ENCODE measurements at places on chromosomes 2 and 18. TPM values are rescaled to one million over a fixed set of nuclear protein-coding genes. Genes with fewer than 3 reads are reported as not detected.
A peak's percentile ranks its signal among the peaks of the same experiment; 100 is the strongest.

DNA sequence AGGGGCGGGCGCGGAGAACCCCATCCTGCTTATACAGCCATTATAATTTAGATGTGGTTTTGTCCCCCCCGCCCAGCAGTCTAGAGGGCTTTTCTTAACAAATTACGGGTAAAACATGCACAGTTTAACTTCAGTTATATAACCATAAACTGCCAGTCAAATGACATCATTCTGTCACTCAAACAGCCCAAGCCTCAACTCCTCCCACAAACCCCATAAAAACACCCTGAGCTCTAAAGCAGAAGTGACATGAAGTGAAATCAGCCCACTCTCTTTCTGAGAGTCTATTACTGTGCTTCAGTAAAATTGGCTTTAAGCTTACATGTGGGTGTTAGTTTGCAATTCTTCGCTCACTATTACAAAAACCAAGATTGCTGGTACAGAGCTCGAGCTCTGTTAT lies 705.1 kb upstream of the GCFC2 start:
- DNase-seq = peak; percentile 17
- H3K4me1 ChIP-seq = no peaks in the 10 kb centered on the region
- H3K27me3 ChIP-seq = no peaks in the 10 kb centered on the region
- H3K27ac ChIP-seq = no peak overlapping the region
- no peak overlapping the region for H3K4me3 ChIP-seq

DNA sequence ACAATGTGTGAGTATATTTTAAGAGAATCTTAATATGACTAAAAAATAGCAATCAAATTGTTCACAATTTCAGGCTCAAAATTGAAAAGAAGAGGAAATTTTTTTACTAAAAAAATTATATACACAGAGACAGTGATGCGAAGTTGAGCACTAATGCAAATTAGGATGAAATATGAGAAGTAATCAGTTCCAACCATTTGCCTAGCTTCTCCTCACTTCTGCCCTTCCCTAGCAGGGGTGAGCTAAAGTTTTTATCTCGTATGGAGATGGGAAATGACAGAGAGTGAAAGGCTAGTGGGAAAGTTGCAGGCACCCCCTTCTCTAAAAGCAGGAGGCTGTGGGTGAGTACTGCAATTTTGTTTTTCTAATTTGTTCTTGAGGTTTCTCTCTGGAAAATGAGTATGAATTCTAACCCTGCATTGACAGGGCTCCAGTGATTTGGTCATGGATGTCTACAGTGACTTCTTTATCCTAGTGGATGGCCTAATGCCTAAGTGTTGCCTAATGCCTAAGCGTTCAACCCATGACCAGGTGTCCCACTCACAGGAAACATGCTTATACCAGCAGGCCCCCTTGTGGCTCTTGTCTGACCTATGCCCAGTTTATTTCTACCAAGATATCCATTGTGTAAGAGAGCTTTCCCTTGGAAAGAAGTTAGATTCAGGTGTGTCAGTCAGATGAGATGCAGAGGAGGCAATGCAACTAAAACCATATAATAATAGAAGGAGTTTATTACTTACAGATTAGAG lies 78.0 kb upstream of the HNMT start:
- H3K4me3 ChIP-seq = no peak overlapping the region
- no peak overlapping the region for H3K27ac ChIP-seq
- no peaks in the 10 kb centered on the region for H3K4me1 ChIP-seq
- DNase-seq = no peak

GRCh38 chr2:239235311-239235710 lies 165.5 kb downstream of the HDAC4 start:
- H3K4me1 ChIP-seq = no peaks in the 10 kb centered on the region
- H3K27me3 ChIP-seq = no peaks in the 10 kb centered on the region
- no peak for DNase-seq

DNA sequence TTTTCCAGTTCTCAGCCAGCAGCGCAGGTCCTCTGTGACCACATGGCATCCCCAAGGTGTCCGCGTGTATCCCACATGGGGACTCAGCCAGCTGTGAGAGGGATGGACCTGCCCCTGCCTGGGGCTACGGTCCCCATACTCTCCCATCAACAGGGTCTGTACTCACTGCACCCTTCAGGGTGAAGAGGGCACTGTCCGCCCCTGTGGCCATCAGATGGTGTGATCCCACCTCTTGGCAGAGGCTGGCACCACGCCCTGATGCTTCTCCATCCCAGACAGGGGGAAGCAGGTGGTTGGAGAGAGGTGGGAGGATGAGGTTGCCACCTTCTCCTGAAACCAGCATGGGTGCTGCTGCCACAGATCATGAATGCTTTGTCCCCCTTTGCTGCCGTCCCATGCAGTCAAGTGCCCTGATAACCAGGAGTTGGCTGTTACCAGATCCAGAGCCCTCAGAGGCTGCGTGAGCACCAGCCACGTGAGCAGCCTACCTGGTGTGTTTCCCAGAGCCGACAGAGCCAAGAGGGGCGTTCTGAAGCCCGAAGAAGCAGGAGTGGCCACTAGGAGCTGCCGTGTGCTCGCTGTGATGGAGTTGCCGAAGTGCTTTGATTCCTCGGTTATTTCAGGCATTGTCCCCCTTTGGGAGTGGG lies 93.9 kb downstream of the SH3RF3 start:
- no peaks in the 10 kb centered on the region for H3K36me3 ChIP-seq
- H3K27ac ChIP-seq = no peak overlapping the region
- no peak overlapping the region for H3K4me3 ChIP-seq
- DNase-seq = no peak
- peaks cover 18% of the 10 kb centered on the region for H3K4me1 ChIP-seq
- no peaks in the 10 kb centered on the region for H3K27me3 ChIP-seq

DNA sequence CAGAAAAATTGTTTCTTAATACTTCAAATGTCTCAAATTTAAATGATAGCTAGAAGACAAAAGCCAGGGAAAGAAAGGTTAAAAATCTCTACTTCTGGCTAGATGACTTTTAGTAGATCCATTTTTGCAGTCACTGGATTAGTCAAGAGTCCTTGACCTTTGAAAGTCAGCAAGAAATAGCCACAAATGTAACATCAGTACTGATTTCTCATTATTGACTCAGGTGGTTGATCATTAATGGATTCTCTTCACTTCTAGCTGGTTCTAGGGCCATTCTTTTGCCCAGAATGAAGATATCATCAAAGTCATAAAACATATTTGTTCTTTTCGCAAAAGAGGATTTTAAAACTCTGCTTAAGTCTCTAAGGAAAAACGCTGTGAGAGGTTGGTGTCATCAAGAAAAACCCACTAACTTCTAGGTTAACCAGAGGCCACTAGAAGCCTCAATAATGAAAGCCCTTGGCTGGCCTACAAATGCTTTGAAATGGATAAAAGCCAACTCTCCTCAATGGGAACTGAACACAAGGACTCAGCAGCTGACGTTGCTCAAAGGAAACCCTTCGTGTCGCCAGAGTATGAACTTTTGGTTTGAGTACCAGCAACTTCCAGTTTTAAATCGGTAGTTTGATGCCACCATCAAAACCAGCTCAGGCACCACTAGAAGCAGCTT lies 66.3 kb downstream of the IRS1 start:
- no peaks in the 10 kb centered on the region for H3K4me1 ChIP-seq
- H3K27me3 ChIP-seq = no peaks in the 10 kb centered on the region
- H3K4me3 ChIP-seq = no peak overlapping the region
- no peak overlapping the region for H3K27ac ChIP-seq
- DNase-seq = no peak
- H3K36me3 ChIP-seq = no peaks in the 10 kb centered on the region

DNA sequence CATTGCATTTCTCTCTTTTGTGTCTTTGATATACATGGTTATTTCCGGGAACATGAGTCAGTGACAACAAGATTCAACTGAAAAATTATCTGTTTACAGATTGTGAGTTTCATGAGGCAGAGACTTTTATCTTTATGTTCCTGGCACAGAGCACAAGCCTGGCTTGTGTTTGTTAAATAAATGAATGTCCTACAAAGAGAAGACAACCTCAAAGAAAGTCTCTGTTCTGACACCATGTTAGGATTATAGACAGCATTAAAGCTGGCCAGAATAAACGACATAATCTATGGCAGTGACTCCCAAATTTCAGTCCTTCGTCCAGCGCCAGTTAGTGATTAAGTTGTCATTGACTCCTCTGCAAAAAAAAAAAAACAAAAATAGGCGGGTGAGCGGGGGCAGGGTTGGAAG lies 97.4 kb upstream of the DNAJC10 start:
- DNase-seq = no peak
- H3K4me3 ChIP-seq = no peak overlapping the region
- H3K27ac ChIP-seq = no peak overlapping the region
- no peaks in the 10 kb centered on the region for H3K4me1 ChIP-seq

INHBB gene
- 0.11 TPM for total RNA-seq

GRB14 gene
- not detected for total RNA-seq

SATB2 gene
- 0.10 TPM for total RNA-seq

- H3K36me3 ChIP-seq = no peaks in the 10 kb centered on the region
- H3K27me3 ChIP-seq = no peaks in the 10 kb centered on the region
- H3K4me1 ChIP-seq = peaks cover 23% of the 10 kb centered on the region
- DNase-seq = no peak
Measured at GRCh38 chr2:197159661-197160211, 150.8 kb downstream of the ANKRD44 start.

DUSP2 gene
- total RNA-seq = 181 TPM

- DNase-seq = no peak
- H3K36me3 ChIP-seq = no peaks in the 10 kb centered on the region
- H3K4me1 ChIP-seq = no peaks in the 10 kb centered on the region
- H3K27me3 ChIP-seq = no peaks in the 10 kb centered on the region
Measured at GRCh38 chr2:60051991-60052390, 501.5 kb downstream of the BCL11A start.

GRCh38 chr18:48924630-48925490 lies 25.9 kb downstream of the SMAD7 start:
- peak overlapping the region; percentile 51 for H3K4me3 ChIP-seq
- H3K27ac ChIP-seq = peak overlapping the region; percentile 84
- peaks cover 56% of the 10 kb centered on the region for H3K4me1 ChIP-seq
- peaks cover 33% of the 10 kb centered on the region for H3K36me3 ChIP-seq

DNA sequence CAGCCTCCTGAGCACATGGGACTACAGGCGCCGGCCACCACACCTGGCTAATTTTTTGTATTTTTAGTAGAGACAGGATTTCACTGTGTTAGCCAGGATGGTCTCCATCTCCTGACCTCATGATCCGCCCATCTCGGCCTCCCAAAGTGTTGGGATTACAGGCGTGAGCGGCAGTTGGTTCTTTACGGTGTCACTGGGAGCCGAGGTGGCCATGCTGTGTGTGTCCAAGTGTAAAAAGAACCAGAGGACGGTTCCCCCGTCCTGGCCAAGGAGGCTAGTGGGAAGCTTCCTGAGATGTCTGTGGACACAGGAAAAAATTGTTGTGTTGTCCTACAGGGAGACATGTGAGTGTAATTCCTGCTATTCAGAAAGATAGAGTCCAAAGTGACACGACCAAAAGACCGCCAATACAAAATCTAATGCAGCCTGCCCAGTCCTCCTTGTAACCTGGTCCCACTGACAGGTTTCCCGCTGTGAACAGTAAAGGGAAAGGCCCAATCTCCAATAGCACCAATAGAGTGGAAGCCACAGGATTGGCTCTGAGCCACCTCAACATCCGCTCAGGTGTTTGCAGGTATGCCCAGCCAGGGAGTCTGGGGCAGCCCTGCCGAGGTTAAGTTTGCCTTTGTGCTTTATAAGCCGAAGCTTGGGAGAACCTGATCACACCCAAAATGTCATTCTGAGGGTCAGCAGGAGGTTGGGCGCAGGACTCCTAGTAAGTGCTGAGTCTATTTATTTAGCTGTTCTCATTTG lies 40.6 kb downstream of the NCK2 start:
- no peaks in the 10 kb centered on the region for H3K27me3 ChIP-seq
- H3K27ac ChIP-seq = no peak overlapping the region
- H3K4me3 ChIP-seq = no peak overlapping the region
- H3K36me3 ChIP-seq = no peaks in the 10 kb centered on the region
- DNase-seq = no peak

CFAP53 gene
- 0.26 TPM for total RNA-seq

DNA sequence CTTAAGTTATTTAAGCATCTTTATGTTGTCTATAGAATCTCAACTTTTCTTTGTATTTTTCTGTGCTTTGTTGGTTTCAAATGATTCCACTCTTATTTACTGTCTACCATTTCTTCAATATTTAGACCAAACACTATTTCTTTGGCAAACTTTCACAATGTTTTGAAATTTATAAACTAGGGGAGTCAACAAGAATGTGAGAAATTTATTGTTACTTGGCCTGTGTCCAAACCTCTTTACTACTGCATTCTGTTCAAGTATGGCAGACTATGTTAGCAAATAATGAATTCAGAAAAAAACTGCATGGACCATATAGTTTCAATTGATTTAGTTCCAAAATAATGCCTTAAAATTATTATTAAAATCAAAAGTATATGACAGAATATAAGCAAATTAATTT lies 470.2 kb downstream of the FBXO15 start:
- no peak for DNase-seq
- H3K27me3 ChIP-seq = no peaks in the 10 kb centered on the region
- H3K36me3 ChIP-seq = no peaks in the 10 kb centered on the region
- H3K4me3 ChIP-seq = no peak overlapping the region

CDH19 gene
- not detected for total RNA-seq
